ENCODE measurements at places on chromosomes 7 and 10.

GRCh38 chr10:131778385-131778784 is 122.4 kb upstream of the PPP2R2D start:
- no peak for DNase-seq

DNA sequence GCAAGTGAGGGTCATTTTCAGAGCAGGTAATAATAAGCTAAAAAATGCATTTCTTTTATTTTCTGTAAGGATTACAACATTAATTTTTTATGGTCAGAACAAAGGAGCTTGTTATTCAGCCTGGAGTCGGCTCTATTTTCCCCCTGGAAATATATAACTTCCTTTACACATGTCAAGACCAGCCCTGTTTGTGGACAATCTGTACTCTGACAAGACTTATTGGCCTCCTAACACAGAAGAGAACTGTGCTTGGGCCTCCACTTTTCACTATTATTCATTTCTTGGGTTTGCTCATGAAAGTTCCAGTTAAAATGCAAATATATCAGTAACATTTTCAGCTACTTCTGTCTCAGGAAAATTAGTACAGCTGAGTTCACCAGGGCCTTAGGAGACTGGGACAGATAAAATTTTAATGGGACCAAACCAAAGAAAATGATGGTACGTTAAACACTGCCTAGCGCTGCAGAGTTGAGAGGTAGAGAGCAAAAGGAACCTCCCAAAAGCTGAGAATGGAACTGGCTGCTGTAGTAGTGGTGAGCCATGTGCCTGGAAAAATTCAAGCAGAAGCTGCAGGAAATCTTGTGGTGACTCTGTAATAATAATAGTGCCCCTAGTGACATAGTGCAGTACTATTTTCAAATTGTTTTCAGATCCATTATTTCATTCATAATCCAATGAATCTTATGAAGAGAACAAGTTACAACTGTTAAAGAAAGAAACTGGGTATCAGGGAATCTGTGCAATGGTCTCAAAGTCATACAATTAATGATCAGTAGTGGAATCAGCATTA is 227.2 kb upstream of the KIAA1217 start:
- no peak for DNase-seq

GRCh38 chr7:97446361-97446760 is 285.5 kb upstream of the TAC1 start:
- no peak for DNase-seq

- no peak for DNase-seq
These were observed 12.7 kb upstream of the BNIP3 start for GRCh38 chr10:131994435-131994834.

DNA sequence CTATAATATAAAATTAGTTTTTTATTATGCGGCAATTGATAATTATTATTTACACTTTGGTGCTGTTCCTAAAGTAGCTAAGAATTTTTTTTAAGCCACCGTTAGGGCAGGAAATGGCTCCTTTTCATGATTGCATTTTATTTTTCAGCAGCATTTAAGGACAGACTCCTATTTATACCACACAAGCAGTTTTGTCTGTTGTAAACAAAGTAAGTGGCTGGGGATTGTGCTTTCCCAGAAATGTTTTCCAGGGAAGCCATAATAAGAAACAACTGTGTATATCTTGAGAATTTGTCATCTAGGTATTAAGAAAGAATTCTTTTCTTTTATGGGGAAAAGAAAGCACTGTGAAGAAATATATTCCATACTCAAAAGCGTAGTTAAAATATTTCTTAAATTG is 232.0 kb downstream of the VTI1A start:
- DNase-seq, result no peak

- no peak for DNase-seq
These were observed 17.3 kb downstream of the SFTPA1 start for GRCh38 chr10:79628083-79628482.

Measured in foreskin fibroblast (primary cell).